ENCODE measurements at places on chromosomes 3 and 15.

DNA sequence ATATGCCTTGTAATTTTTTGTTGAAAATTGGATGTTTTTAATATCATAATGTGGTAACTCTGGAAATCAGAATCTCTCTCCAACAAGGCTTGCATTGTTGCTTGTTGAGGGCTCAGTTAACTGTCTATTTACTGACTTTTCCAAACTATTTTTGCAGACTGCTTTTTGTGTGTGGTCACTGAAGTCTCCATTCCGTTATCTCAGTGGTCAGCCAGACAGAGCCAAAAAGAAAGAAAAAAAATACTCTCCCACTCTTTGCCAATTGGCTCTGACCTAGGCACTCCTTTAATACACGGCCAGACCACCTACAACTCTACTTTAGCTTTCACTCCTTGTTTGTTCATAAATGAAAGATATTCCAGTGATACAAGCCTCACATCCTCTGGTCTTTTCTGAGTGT is 52.5 kb downstream of the IFT80 start:
- no peak for DNase-seq

DNA sequence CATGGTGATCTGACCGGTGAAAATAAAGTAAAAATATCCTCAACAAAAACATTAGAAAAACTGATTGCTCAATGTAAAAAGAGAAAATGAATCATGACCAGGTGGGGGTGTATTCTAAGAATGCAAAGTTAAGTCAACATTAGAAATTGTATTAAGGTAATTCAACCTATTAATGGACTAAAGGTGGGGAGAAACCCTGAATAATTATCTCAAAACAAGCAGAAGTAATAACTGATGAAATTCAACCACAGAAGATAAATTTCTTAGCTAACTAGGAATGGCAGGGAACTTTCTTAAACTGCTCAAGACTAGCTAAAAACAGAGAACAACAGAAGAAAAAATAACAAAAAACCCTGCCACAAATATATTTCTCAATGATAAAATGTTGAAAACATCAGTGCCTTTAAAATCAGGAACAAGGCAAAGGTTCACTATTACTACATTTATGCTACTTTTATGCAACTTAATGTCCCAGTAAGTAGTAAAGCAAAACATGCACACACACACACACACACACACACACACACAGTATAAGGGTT is 204.4 kb upstream of the THBS1 start:
- DNase-seq, result no peak

GRCh38 chr15:96348112-96349027 is 17.9 kb downstream of the NR2F2 start:
- DNase-seq, result no peak

DNA sequence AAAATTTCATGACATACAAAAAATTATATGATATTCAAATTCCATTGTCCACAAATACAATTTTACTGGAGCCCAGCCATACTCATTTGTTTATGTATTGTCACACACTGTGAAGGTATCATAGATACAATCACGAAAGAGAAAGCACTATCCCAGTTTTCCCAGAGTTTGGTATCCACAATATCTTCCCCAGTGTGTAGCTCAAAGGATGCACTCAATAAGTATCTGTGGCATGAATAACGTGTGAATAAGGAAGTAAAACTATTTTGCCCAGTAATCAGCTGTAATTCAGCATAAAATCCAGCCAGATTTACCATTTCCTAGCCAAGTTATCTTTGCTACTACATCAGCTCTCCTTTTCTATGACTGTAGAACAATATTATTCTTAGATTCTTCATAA is 131.3 kb upstream of the KCNMB2 start:
- DNase-seq, result no peak

DNA sequence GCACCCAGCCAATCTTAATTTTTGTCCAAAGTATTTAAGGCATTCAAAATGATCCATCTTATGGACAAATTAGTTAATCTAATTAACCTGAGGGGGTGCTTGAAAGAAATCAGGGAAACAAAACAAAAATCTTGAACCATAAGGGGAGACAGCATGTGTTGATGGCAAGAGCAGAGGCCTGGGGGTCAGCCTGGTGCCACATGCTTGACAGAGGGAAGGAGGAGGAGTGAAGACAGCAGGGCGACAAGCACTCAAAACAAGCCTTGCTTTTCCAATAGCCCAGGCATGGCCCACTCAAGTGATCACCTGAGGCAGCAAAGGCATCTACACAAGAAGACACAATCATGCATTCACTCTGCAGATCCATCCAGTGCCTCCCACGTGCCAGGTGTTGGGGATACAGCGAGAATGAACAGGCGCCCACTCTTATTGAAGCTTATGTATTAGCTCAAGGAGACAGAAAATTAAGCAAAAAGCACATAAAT is 25.0 kb upstream of the MGLL start:
- DNase-seq, result no peak

GRCh38 chr15:79896634-79897379 is at the start of gene MTHFS:
TSS of gene MTHFS (minus strand) at chr15:79897014. CDS start at chr15:79896988, 26 bp downstream.
- DNase-seq, result peak; percentile 88

- no peak for DNase-seq
Measured at GRCh38 chr3:53919741-53920140, 28.1 kb upstream of the SELENOK start.

DNA sequence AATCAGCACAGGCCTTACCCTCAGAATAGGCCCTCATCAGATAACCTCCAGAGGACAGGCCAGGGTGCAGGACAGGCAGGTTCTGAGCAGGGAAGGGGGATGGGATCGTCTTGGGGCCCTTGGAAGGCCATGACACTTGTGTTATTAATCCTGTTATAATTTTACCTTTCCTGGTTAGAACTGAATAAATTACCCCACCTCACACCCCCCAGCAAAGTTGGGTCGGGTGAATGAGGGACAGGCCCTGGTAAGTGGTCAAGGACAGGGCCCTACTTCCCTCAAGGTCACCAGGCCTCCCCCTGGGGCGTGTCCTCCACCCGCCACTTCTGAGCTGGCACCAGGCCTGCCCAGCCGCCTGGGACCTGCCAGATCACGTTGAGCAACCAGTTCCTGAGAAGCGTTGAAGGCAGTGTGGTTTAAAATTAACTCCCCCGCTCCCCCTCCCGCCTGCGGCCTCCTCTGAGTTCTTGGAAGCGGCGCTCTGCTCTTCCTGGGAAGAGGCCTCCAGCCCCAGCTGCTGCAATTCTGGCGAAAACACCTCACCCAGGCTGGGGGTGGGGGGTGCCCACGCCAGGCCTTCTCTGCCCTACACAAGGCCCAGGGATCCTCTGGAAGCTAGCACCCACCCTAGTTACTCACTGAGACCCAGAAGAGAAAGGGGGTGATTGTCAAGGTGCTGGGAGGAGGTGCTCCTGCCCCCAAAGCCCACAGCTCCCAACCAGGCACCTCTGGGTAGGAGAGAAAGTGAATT is 10.6 kb downstream of the CISH start:
- peak; percentile 99 for DNase-seq

GRCh38 chr3:66989860-66990696 is 8.0 kb upstream of the KBTBD8 start:
- DNase-seq, result no peak

GRCh38 chr3:46406788-46407611 is at the start of the genes CCR5AS and CCRL2:
TSS of gene CCR5AS (minus strand) at chr3:46407066.
TSS of gene CCRL2 (plus strand) at chr3:46407259. CDS start at chr3:46408080, 821 bp downstream.
- no peak for DNase-seq

- no peak for DNase-seq
Measured at GRCh38 chr3:45345846-45346580, 42.4 kb upstream of the LARS2 start.

DNA sequence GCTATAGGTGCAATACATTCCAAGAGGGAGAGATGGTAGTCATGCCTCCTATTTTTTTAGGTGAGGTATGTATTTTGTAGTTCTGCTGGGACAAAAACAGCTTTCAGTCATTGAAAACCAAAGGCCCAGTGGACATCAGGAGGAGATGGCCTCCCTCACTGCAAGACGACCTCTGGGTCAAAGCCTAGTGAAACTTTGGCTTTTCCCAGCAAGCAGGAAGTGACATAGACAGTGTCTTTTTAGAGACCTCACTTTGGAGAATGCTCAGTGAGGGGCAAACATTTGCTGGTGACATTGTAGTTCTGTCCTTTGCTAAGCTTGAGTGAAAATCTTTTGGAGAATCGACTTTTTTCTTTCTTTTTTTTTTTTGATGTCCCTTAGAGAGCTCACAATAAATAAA is 27.3 kb downstream of the LIPC start:
- no peak for DNase-seq

GRCh38 chr3:112817797-112818196 is 28.9 kb downstream of the CD200R1L start:
- DNase-seq, result no peak

- DNase-seq, result no peak
Measured at GRCh38 chr15:40756938-40757337, 1.9 kb upstream of the RMDN3 start.

DNA sequence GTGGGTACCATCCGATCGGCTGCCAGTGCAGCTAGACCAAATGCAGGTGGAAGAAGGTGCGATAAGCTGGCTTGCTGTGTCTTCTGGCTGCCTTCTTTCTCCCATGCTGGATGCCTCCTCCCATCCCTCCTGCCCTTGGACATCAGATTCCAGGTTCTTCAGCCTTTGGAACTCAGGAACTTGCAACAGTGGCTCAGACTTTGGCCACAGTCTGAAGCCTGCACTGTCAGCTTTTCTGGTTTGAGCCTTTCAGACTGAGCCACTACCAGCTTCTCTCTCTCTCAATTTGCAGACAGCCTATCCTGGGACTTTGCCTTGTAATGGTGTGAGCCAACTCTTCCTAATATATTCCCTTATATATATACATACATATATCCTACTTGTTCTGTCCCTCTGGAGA is 485.5 kb downstream of the FHIT start:
- DNase-seq, result no peak
